ENCODE measurements at places on chromosomes 1 and 21.

DNA sequence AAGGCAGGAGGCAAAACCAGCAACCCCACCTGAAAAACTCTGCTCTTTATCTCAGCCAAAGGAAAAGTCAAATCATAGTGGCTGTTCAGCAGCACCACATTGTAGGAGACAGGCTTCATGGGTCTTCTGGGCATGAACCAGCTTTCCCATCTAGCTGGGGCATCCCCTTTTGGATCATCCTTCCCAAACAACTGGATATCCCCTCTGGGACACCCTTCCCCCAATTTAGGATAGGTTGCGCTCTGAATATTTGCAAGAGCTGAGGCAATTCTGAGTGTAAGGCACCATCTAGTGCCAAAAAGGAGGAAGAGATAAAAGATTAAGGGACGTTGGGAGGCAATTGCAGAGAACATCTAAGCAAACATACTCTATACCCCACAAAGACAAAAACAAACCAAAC, 295.8 kb downstream of the MATN1 start:
- no peak for DNase-seq

DNA sequence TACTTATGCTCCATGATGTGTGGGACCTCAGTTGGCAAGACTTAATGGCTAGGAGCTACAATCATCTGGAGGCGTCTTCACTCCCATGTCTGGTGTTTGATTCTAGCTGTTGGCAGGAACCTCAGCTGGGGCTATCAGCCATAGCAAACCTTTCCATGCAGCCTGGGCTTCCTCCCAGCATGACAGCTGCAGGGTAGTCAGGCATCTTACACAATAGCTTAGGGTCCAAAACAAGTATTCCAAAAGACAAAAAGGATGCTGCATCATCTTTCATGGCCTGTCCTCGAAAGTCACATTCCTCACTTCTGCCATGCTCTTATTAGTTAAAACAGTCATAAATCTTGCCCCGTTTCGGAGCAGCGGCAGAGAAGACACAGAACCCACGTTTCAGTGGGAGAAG, 90.9 kb downstream of the LRRC8C start:
- peak; percentile 25 for DNase-seq

- DNase-seq: peak; percentile 96
Measured at GRCh38 chr1:12480748-12481362, 137.2 kb downstream of the DHRS3 start.

DNA sequence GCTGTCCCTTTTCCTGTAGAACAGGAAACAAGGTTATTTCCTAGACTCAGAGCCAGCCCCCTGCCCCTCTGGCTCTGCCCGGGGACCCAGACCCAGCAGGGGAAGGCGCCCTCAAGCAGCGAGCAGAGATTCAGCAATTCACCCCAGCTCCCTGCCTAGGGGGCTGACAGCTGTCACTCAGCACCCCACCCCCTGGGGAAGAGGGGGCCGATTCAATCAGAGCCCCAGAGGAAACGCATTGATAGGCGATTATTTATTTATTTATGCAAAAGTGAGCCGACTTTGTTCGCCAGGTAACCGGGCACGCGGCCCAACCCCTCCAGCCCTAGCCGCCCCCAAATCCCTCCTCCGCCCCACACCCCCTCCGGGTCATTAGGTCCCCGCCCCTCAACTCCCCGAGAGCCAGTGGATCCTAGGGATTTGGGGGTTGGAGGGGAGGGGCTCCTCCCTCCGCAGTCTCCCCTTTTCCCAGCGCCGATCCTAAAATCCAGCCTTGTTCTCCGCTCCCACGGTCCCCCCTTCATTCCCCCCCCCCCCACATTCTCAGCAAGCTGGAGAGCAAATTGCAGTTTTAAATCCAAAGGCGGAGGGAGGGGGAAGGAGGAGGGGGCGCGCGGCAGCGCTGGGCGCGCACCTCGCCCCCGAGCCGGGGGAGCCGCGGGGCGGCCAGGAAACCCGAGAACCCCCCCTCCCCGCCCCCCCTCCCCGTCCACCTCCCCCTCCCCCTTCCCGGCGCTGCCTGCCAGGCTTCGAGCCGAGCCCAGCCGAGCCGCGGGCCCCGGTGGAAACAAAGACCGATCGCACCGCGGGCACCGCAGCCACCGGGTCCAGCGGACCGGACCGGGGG, 1.3 kb downstream of the AHDC1 start:
- DNase-seq: no peak

GRCh38 chr21:33950431-33951079, 35.0 kb upstream of the ATP5PO start:
- DNase-seq: no peak

- DNase-seq: no peak
Measured at GRCh38 chr21:42527127-42527488, 13.5 kb downstream of the SLC37A1 start.

DNA sequence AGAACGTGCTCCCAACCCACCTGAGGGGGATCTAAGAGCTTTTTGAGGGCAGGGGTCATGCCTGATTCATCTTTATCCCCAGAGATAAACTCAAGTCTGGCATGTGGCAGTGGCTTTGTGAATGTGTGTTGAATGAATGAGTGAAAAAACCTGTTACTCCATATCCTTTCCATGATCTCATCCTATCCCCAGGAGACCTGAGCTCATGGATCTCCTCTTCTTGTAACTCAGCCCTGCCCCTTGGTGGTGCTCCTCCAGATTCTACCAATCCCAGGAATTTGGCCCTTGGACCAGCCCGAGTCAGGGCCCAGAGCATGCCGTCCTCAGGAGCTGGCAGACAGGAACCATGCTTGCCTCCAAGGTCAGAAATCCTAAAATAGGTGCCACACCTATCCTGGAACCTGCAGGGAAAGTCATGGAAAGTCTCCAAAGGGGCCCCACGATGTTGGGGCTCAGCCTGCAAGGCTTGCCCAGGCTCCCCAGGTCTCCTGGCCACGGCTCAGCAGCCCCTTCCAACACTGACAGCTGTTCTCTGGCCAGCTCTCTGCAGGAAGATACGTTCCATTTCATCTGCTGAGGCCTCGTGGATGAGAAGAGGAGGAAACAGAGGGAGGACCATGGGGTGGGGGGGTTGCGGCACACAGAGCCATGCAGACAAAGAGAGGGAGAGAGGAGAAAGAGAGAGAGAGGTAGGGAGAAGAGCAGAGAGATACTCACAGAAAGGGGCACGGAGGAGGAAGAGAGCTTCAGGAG, 214.6 kb downstream of the TRABD2B start:
- DNase-seq: peak; percentile 36

GRCh38 chr1:117433943-117434342, 66.7 kb downstream of the MAN1A2 start:
- no peak for DNase-seq

- peak; percentile 54 for DNase-seq
Measured at GRCh38 chr1:33047839-33048305, 11.2 kb upstream of the AK2 start.

GRCh38 chr1:905071-905749, 18.5 kb upstream of the SAMD11 start:
- no peak for DNase-seq

- no peak for DNase-seq
Measured at GRCh38 chr1:181103399-181103798, 14.9 kb downstream of the IER5 start.

DNA sequence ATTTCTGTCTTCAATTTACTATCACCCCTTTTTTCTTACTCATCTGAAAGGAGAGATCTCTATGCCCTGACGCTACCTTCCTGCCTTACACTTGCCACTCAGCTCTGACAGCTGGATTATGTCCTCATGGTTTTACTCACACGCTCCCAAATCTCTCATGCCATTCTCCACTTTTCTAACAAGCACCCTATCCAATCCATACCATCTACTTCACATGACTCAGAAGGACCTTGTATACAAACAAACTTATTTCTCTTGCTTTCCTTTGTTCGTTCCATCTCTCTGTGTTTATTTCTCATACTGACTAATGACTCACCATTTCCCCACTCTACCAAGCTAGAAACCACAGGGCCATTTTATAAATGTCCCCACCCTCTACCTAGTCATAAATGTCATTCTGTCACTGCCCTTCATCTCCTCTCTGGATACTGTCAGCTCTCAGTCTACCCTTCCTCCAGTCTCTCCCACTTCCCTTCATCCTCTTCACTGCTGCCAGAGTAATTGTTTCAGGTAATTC, 87.3 kb downstream of the USP24 start:
- DNase-seq: peak; percentile 43

DNA sequence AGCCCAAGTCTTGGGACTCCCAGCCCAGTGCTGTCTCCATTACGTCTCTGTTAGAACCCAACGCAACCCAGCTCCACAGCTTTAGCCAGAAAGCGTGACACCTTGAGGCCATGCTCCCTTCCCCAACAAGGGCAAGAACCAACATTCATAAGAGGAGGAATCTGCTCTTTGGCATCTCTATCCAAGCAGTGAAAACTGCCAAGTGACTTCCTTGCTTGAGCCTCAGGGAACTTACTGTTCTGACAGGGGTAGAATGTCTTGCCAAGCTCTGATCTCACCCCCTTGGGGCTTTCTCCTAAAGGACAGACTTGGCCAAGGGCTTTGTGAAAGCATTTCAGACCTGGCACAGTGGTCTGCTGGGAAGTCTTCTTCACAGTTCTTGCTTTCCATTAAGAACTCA, 56.6 kb downstream of the SYT6 start:
- no peak for DNase-seq

DNA sequence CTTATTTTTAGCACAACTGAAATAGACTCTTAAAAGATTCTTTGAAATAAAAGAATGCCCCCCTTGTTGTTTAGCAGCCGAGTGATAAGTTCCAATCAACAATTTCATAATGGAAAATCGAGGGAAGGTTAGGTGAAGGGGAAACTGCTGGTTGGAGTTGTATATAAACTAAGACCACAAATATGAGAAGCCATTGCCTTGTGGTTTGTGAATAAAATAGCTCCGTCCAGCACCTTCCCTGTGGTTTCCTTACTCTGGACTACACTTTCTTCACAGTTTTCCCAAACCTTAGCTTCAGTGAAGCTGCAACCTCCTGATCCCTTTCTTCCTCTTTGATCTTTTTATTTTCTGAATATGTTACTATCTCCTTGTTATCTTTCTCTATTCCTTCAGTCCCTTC, 6.7 kb upstream of the RAB3GAP2 start:
- no peak for DNase-seq

DNA sequence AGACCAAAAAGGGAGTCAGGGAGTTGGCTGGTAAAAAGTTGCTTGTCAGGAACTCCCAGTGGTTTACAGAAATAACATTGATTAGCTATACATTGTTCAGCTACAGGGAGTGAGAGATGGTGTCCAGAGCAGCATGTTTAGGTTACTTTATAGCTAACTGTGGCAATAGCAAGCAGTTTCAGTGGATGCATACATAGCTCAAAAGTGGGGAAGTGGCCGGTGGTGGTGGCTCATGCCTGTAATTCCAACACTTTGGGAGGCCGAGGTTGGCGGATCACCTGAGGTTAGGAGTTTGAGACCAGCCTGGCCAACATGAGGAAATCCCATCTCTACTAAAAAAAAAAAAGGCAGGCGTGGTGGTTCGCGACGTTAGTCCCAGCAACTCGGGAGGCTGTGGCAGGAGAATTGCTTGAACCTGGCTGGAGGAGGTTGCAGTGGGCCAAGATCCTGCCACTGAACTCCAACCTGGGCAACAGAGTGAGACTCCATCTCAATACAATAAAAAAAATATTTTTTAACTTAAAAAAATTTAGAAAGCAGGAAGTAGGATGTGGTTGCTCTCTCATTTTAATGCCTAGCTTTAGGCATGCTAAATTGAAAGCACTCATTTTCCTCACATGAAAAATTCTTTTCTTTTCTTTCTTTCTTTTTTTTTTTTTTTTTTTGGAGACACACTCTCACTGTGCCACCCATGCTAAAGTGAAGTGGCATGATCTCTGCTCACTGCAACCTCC, 109.7 kb downstream of the PPIAL4G start:
- DNase-seq: no peak

DNA sequence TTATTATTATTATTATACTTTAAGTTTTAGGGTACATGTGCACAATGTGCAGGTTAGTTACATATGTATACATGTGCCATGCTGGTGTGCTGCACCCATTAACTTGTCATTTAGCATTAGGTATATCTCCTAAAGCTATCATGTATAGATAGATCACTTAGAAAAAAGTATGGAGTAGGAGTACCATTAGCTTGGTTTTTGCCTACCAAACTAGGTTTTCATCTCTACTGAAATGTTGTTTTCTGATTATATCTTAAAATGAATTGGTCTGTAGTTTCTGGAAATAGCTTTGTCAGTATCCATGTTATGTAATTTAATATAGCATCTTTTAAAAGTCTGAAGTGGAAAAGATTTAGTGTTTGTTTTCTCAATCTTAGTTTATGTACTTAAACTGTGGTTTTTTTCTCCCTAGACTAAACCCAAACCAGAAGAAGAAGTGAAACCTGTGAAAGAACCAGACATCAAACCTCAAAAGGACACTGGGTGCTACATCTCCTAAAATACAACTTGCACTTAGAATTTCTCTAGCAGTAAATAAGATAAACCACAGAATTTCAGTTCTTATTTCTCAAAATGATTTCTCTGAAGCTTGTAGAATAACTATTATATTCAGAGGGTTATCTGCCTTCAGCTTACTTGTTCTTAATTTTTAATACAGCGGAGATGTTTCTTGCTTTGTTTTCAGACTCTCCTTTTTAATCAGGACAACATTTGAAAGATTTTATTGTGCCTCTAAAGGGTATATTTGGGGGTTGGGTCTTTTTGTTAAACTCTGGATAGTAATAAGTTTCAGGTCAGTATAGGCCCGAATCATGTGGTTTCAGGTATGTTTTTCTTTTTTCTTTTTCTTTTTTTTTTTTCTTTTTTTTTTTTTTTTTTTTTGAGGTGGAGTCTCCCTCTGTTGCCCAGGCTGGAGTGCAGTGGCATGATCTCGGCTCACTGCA, 4.5 kb upstream of the FAM177B start:
- DNase-seq: no peak

GRCh38 chr1:96364576-96364975, 357.0 kb upstream of the PTBP2 start:
- peak; percentile 32 for DNase-seq

DNA sequence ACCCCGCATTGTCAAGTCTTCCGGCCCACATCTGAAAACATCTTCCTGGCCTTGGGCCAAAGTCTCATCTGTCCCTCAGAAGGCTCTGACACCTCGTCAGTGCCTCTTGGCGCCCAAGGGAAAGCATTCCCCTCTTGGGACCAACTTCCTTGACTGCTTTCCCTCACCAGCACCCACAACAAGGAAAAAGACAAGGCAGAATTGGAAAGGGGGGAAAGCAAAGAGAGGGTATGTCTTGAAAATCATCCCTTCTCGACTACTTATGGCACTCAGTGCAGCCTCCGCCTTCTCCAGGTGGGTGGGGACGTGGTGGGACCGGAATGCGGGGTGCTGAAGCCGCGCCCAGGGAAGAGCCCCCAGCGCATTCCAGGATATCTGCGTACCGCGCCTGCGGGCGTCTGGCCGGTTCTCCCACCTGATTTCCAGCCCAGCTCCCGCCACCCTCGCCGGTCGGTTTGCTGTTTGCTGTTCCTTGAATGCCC, 554 bp upstream of the SLC39A1 start:
- peak; percentile 74 for DNase-seq

GRCh38 chr1:207519505-207520399, 23.8 kb downstream of the CR1 start:
- DNase-seq: no peak

- DNase-seq: no peak
Measured at GRCh38 chr21:40136571-40136970, 269.3 kb downstream of the PCP4 start.

- DNase-seq: no peak
Measured at GRCh38 chr1:115452600-115453329, 114.7 kb upstream of the NGF start.
